ENCODE measurements at places on chromosomes 12 and 14. TPM values are rescaled to one million over a fixed set of nuclear protein-coding genes. Genes with fewer than 3 reads are reported as not detected.

Gene ZBTB42
- 6.2 TPM for total RNA-seq

Gene KRT78
- total RNA-seq, result not detected

Gene KLRK1
- not detected for total RNA-seq

DNA sequence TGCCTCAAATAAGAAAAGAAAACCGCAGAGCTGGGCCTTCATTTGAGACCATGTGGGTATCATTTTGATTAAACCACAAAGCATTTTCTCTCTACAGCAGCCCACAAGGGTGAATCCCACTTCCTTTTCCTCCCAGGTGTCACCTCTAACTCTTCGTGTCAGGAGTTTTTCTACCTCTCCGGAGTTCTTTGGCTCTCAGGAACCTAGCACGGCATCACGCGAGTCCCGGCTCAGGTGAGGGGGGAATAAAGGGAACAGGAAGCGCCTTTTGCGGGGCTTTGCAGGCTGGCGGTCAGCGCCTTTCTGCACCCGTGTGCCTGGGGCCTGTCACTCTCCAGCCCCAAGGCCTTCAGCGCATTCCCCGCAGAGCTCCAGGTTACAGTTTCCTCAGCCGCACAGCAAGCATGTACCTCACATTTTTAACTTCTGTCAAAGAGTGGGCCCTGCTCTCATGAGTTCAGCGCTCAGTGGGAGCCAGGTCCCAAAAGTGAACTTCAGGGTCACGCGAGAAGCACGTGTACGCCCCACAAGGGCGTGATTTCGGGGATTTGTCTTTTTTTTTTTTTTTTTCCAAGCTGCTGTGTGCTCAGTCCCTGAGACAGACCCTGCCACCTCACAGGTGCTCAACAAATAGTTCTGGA, 740 bp upstream of the PRPF40B start:
- no peaks in the 10 kb centered on the region for H3K36me3 ChIP-seq
- no peaks in the 10 kb centered on the region for H3K27me3 ChIP-seq
- H3K4me3 ChIP-seq, result peak overlapping the region; percentile 77
- peak overlapping the region; percentile 52 for H3K27ac ChIP-seq
- peaks cover 19% of the 10 kb centered on the region for H3K4me1 ChIP-seq
- peak; percentile 76 for DNase-seq

DNA sequence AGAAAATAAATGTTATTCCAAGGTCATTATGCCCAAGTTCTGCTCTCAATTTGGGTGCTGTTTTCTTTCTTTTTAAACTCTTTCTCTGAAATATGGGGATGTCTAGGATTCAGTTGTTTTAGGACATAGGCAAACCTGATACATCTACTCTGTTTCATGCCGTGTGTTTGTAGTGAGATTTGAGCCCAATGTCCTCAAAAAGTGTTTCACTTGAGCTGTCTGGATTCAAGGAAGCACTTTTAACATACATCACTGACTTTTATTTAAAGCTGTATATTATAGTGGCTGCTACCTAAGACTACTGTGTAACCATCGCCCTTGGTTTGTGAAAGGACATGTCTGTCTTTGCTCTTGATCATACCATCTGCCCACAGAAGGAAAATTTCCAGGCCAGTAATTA, 709.3 kb upstream of the STXBP6 start:
- no peaks in the 10 kb centered on the region for H3K36me3 ChIP-seq
- no peak overlapping the region for H3K27ac ChIP-seq
- H3K4me3 ChIP-seq, result no peak overlapping the region
- DNase-seq, result no peak

GRCh38 chr12:131384544-131384855, 326.4 kb upstream of the SFSWAP start:
- H3K36me3 ChIP-seq, result no peaks in the 10 kb centered on the region
- DNase-seq, result no peak
- no peak overlapping the region for H3K27ac ChIP-seq
- H3K4me3 ChIP-seq, result no peak overlapping the region
- H3K4me1 ChIP-seq, result no peaks in the 10 kb centered on the region

DNA sequence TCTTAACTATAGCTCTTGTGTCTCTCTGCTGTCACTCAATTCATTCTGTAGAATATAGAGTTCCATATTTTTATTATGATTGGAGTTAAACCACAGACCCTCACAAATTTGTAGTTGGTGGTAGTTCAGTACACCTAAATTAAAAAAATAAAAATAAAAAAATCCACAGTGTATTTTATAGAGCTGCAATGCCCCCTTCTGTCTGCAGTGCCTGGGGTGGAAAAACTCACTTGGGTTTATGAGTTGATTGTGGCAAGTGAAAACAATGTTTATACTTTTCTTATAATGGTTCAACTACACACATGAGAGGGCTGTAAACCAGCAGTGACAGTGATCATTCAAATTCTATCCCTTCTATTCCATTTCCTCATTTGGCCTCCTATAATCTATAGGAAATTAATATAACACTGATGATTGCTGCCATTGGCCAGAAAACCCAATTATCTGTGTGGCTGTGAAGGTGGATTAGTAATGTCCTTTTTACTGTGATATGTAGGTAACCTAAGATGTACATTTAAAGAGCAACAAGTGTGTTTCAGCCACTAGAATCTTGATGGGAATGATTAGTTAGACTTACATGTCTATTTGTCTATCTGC, 166.9 kb upstream of the LRIG3 start:
- H3K27me3 ChIP-seq, result no peaks in the 10 kb centered on the region
- no peak overlapping the region for H3K27ac ChIP-seq
- peaks cover 47% of the 10 kb centered on the region for H3K4me1 ChIP-seq
- no peak overlapping the region for H3K4me3 ChIP-seq
- no peaks in the 10 kb centered on the region for H3K36me3 ChIP-seq

Measured in GM23248 (cell line).